ENCODE measurements at places on chromosomes 1 and 21. TPM values are rescaled to one million over a fixed set of nuclear protein-coding genes. Genes with fewer than 3 reads are reported as not detected.

- H3K27ac ChIP-seq = no peak overlapping the region
- H3K4me1 ChIP-seq = peaks cover 11% of the 10 kb centered on the region
- no peaks in the 10 kb centered on the region for H3K36me3 ChIP-seq
- H3K4me3 ChIP-seq = no peak overlapping the region
- H3K27me3 ChIP-seq = no peaks in the 10 kb centered on the region
These were observed 116.3 kb upstream of the CACYBP start for GRCh38 chr1:174883409-174883808.

GRCh38 chr1:172742599-172743500, 83.9 kb downstream of the FASLG start:
- no peak overlapping the region for H3K4me3 ChIP-seq
- no peak overlapping the region for H3K27ac ChIP-seq
- no peaks in the 10 kb centered on the region for H3K27me3 ChIP-seq
- no peaks in the 10 kb centered on the region for H3K36me3 ChIP-seq

DNA sequence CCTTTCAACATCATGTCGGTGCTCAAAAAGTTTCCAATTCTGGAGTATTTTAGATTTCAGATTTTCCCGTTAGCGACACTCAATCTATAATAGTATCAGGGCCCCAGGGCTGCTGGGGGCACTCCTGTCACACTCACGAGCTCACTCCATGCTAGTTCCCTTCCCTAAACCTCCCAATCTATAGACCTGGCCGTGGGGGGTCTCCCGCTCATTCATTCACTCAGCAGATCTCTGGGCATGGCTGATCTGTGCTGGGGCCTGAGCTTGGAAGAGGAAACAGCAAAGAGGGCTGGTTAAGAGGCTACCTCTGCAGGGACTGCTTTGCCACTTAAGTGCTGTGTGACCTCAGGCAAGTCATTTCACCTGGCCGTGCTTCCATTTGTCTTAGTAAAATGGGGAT, 46.8 kb upstream of the LAPTM5 start:
- no peak overlapping the region for H3K27ac ChIP-seq
- no peaks in the 10 kb centered on the region for H3K36me3 ChIP-seq
- peaks cover 24% of the 10 kb centered on the region for H3K4me1 ChIP-seq
- no peaks in the 10 kb centered on the region for H3K27me3 ChIP-seq
- DNase-seq = no peak
- H3K4me3 ChIP-seq = no peak overlapping the region

GRCh38 chr1:66654643-66655042, 97.6 kb upstream of the DYNLT5 start:
- DNase-seq = no peak
- no peaks in the 10 kb centered on the region for H3K36me3 ChIP-seq
- H3K4me1 ChIP-seq = no peaks in the 10 kb centered on the region
- no peak overlapping the region for H3K27ac ChIP-seq
- H3K4me3 ChIP-seq = no peak overlapping the region

GRCh38 chr1:119878171-119878570, 18.1 kb downstream of the ADAM30 start:
- DNase-seq = no peak
- no peaks in the 10 kb centered on the region for H3K27me3 ChIP-seq
- H3K27ac ChIP-seq = no peak overlapping the region
- no peaks in the 10 kb centered on the region for H3K36me3 ChIP-seq

DNA sequence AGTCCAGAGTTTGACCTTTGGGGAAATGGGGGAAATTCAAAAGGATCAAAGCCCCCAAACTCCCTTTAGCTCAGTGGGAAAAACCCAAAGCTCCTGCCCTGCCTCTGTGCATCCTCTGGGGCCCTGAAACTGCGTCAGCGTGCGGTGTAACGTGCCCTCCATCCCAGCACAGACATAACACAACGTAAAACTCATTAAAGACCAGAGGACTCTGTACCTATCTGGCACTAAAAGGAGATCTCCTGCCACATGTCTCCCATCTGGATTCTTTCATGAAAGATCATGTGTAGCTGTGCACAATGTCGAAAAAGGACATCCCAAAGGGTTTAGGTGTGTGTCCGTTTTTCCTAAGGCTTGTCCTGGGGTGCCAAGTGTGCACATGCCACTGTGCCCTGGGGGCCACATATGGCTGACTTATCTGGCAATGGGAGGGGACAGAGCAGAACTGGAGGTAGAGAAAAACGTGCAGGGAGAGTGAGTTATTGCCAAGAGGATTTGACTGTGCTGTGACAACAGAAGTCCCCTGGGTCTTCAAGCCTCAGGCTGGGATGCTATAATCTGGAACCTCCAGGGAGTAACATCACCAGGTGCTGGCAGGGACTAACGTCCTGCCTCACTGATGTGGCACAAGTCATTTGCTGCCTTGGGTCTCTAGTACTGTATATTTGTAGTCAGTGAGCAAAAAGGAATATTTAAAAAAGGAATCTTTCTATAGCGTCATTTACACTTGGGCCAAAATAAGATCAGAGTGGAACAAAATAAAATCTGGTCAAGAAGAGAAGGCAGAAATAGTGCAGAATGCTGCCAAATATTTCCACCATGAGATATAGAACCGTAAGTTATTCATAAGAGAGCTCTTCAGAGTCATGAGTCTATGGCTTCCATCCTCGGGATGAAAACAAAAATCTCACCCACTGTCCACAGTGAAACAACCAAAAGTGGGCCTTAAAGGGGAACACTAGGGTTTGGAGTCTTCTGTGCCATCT, 52.3 kb downstream of the ITPKB start:
- peak; percentile 97 for DNase-seq
- no peak overlapping the region for H3K27ac ChIP-seq
- H3K4me1 ChIP-seq = peaks cover 100% of the 10 kb centered on the region

DNA sequence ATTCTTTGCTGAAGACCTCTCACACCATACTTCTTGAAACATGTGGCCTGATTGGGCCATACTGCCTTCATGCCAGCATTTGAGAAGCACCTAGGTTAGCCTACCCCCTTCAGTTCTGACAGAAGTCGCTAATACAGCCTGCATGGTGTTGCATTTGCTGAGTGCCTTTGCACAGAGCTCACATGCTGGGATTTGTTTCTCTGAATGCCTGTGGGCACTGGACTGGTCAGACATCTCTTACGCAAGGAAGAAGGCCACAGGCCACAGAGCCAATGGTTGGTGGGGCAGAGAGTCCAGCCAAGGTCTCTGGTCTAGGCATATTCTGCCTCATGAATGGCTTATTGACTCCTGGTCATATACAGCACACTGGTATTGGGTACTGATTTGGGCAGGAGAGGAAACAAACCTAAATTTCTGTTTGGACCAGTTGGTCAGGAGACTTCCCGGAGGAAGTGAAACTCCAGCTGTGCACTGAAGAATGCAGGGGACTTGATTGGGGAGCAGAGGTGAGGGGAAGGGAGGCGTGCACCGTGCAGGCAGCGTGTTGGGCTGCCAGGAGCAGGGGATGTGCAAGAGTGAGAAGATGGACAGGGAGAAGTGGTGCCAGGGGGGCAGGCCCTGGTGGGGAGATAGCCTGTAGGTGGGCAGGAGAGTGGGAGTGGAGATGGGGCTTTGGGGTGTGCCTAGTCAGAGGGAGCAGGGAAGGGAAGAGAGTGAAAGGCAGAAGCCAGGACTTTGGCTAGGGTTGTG, 18.1 kb downstream of the URB2 start:
- peak; percentile 73 for DNase-seq
- peak overlapping the region; percentile 51 for H3K27ac ChIP-seq
- H3K4me1 ChIP-seq = peaks cover 31% of the 10 kb centered on the region
- no peaks in the 10 kb centered on the region for H3K27me3 ChIP-seq
- H3K4me3 ChIP-seq = no peak overlapping the region
- peaks cover 33% of the 10 kb centered on the region for H3K36me3 ChIP-seq

- peak; percentile 72 for DNase-seq
- no peak overlapping the region for H3K27ac ChIP-seq
- no peaks in the 10 kb centered on the region for H3K4me1 ChIP-seq
These were observed 169.3 kb downstream of the ST6GALNAC5 start for GRCh38 chr1:77036560-77036959.

DNA sequence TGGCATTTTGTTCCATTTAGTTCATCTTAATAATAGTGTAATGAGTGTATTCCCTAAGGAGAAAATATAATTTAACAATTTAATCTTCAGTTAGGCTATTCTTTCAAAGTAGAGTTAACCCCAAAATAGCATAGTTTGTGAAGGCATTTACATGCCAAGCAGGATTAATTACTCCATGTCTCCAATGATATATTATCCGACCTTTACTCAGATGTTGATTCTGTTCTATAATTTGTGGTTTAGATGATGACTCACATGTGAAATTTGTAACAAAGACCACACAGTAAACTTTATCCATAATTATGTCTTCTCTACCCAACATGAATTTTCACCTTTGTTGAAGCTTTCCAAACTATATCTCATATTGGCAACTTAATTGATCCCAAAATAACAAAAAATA, 2065.2 kb downstream of the MRPL39 start:
- no peaks in the 10 kb centered on the region for H3K36me3 ChIP-seq
- H3K27me3 ChIP-seq = no peaks in the 10 kb centered on the region
- DNase-seq = no peak
- no peak overlapping the region for H3K4me3 ChIP-seq

DNA sequence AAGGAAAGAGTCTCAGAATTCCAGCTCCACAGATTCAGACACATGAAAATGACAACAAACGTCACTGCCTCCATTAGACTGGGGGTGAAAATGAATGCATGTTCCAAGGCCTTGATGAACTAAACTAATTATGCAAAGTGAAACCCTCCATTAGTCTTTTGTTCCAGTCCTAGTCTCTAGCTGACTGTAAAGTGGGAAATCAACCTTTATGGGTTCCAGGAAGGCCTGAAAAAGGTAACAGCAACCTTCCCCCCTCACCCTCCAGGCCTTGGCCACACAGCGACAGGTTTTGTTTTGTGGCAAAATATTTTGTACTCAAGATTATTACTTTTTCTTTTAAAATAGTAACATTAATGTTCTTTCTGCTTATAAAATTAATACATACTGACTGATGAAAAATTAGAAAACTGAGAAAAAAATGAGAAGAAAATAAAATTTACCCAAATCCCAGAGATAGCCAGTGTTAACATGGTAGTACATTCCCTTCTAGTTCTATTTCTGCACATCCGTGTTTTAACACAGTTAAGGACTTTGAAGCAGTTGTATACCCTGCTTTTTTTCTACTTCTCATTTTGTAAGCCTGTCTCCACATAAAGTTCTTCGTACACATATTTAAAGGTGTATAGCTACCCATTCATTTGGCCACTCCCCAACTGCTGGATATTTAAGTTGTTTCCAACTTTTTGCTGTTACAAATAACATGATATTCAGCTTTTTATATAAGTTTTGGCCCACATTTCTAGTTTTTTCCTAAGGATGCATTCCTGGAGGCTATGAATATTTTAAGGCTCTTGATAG, 60.9 kb downstream of the CD2 start:
- no peaks in the 10 kb centered on the region for H3K36me3 ChIP-seq
- no peak overlapping the region for H3K27ac ChIP-seq
- H3K4me3 ChIP-seq = no peak overlapping the region
- H3K4me1 ChIP-seq = no peaks in the 10 kb centered on the region

GRCh38 chr1:29473161-29473855, 237.0 kb downstream of the PTPRU start:
- DNase-seq = no peak
- no peaks in the 10 kb centered on the region for H3K27me3 ChIP-seq
- no peak overlapping the region for H3K27ac ChIP-seq
- no peaks in the 10 kb centered on the region for H3K4me1 ChIP-seq
- H3K36me3 ChIP-seq = no peaks in the 10 kb centered on the region
- H3K4me3 ChIP-seq = no peak overlapping the region

- no peak overlapping the region for H3K27ac ChIP-seq
- no peak for DNase-seq
- H3K36me3 ChIP-seq = no peaks in the 10 kb centered on the region
- H3K27me3 ChIP-seq = no peaks in the 10 kb centered on the region
- H3K4me3 ChIP-seq = no peak overlapping the region
- H3K4me1 ChIP-seq = no peaks in the 10 kb centered on the region
These were observed 9.6 kb downstream of the CAPN2 start for GRCh38 chr1:223721658-223722607.

DNA sequence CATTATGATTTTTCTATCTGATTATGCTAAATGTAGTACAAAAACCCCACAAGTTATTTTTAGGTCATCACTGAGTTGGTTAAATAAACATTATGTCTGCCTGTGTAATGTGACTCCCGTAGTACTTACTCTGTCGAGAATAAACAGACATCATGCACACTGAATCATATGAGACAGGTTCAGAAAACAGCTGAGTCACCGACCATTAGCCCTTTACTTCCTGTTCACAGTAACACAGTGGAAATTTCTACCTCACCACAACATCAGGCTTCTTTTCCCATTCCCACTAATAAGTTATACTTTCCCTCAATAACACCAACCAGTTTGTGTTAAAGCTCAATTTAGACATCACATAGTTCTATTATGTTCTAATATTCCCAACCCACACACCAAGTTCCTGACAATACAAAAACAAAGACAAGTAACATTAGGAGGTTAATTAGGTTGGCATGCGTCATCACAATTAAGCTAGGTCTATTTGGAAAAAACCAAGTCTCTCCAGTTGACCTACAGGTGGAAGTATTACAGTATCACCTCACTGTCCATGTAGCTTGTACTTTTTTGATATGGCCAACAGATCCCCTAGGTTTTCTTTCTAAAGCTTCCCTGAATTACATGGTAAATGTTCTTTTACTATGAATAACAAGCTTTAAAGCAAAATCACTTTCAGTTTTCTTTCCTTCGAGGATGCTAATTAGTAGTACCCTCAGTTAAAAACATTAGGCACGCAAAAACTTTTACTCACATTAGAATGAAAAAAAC, 154.2 kb downstream of the EIF4G3 start:
- H3K4me3 ChIP-seq = no peak overlapping the region
- peaks cover 7% of the 10 kb centered on the region for H3K4me1 ChIP-seq
- H3K27ac ChIP-seq = peak overlapping the region; percentile 35
- peaks cover 26% of the 10 kb centered on the region for H3K36me3 ChIP-seq
- H3K27me3 ChIP-seq = no peaks in the 10 kb centered on the region

GRCh38 chr1:68165665-68166064, 66.7 kb downstream of the WLS start:
- no peak for DNase-seq
- no peaks in the 10 kb centered on the region for H3K27me3 ChIP-seq
- no peaks in the 10 kb centered on the region for H3K4me1 ChIP-seq
- no peaks in the 10 kb centered on the region for H3K36me3 ChIP-seq

GRCh38 chr21:16872616-16873015, 640.2 kb upstream of the CXADR start:
- no peaks in the 10 kb centered on the region for H3K4me1 ChIP-seq
- no peak for DNase-seq
- no peak overlapping the region for H3K27ac ChIP-seq
- no peaks in the 10 kb centered on the region for H3K36me3 ChIP-seq

- no peak overlapping the region for H3K4me3 ChIP-seq
- DNase-seq = no peak
- no peak overlapping the region for H3K27ac ChIP-seq
- H3K27me3 ChIP-seq = no peaks in the 10 kb centered on the region
- H3K4me1 ChIP-seq = no peaks in the 10 kb centered on the region
- H3K36me3 ChIP-seq = peaks cover 46% of the 10 kb centered on the region
These were observed 25.9 kb downstream of the COG2 start for GRCh38 chr1:230668227-230668626.

Gene SLC5A3
- 23.7 TPM for total RNA-seq

Gene SGIP1
- total RNA-seq = not detected

Gene C2CD2
- total RNA-seq = 0.07 TPM

Gene COL6A1
- not detected for total RNA-seq

Gene NUDT4B
- not detected for total RNA-seq
